ENCODE measurements at places on chromosomes 5 and 9.

DNA sequence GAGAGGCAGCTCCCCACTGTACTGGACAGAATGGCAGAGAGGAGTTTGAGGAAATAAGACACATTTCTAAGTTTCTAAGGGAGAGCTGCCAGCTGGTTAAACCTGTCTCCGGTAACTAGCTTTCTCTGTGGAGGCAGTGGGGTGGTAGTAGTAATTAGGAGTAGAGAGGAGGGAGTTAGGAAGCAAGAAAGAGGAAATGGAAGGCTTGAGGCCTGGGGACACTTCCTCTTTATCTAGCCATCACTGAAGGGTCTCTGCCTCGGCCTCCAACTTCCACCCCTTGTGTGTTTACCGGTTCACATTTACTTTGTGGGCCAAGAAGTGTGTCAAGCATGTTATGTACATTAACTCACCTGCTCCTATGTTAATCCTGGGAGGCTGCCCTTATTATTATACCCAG lies 462.2 kb upstream of the DMAC1 start:
- DNase-seq, result no peak

- DNase-seq, result no peak
Measured at GRCh38 chr5:38135486-38136039, 122.8 kb upstream of the EGFLAM start.

GRCh38 chr5:152259702-152260101 lies 145.4 kb downstream of the NMUR2 start:
- no peak for DNase-seq

DNA sequence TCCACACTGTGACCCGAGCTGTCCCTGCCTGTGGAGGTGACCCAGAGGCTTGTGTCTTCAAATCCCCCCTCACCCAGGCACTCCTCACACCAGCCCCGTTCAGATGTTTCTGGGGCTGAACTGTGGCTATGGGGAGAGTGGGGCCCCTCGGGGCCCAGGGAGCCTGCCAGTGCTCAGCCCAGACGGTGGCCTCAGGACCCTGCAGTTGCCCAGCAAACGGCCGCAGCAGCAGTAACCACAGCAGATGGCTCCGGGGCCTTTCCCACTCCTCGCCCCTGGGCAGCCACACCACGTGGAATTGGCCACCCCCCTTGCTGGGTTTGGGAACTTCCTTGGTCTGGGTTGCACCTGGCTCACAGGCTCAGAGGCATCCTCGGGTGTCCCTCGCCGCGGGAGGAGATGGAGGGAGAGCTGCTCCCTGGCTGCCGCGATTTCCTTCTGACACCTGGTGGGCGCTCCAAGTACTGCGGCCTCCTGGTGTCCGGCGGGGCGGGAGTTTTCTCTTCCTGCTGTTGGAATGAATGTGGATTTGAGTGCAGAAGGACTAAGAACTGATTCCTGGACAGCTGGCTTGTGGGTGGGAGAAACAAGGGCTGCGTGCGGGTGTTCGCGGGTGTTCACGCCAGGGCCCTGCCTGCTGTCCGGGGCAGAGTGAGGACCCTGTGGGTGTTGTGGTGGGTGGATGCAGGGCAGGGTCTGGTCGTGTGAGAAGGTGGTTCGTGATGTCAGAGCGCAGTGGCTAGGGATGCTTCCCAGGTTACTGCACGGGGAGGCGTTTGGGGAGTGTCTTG lies 97.5 kb downstream of the COL5A1 start:
- peak; percentile 24 for DNase-seq

GRCh38 chr9:84322828-84323227 lies 17.7 kb downstream of the SLC28A3 start:
- no peak for DNase-seq

GRCh38 chr5:138824924-138825863 lies 49.9 kb downstream of the LRRTM2 start:
- DNase-seq, result peak; percentile 14

Data from NCI-H2227 treated with DMSO at 0.1 percent for 48 hours (cell line).